ENCODE measurements at places on chromosomes 4 and X. TPM values are rescaled to one million over a fixed set of nuclear protein-coding genes. Genes with fewer than 3 reads are reported as not detected.

The CCSER1 gene
- total RNA-seq, result 6.2 TPM

The SFRP2 gene
- 7.4 TPM for total RNA-seq

DNA sequence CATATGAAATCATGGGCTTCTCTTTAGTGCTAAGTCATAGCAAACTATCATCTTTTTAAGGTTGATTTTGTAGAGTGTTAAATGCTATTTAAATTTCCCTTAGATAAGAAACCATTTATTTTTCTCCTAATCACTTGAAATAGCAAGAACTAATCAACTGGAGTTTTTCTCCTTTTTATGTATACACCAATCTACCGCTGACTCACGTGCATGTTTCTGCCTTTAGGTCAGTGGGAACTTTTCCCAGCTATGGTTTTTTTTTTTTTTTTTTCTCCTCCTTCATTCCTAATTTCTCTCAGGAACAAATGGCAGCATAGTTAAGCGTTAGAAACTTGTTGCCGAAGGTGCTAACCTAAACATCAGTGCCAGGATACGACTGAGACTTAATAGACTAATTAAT, 176.4 kb downstream of the BMPR1B start:
- no peaks in the 10 kb centered on the region for H3K36me3 ChIP-seq
- H3K27ac ChIP-seq, result no peak overlapping the region
- H3K4me3 ChIP-seq, result no peak overlapping the region
- DNase-seq, result no peak
- no peaks in the 10 kb centered on the region for H3K27me3 ChIP-seq
- H3K4me1 ChIP-seq, result no peaks in the 10 kb centered on the region

The ATP11C gene
- 23.5 TPM for total RNA-seq

The ACE2 gene
- 8.1 TPM for total RNA-seq

DNA sequence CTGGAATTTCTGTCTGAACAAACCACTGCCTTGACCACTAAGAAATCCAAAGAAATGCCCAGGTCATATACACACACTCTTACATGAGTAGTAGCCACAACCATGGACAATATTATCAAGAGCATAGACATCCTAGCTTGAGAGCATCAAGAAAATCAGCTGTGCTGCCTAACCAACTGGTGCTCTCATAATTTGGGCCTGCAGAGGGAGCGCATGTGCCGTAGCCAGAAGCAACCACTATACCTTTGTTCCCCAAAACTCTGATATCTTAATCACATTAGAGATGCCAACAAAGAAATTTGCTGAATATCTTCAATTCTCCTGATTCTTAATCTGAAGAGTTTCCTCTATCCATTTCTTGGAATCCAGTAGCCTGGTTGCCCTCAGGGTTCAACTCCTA, 163.6 kb downstream of the ZNF674 start:
- no peak overlapping the region for H3K27ac ChIP-seq
- no peaks in the 10 kb centered on the region for H3K27me3 ChIP-seq
- DNase-seq, result no peak
- H3K4me3 ChIP-seq, result no peak overlapping the region

DNA sequence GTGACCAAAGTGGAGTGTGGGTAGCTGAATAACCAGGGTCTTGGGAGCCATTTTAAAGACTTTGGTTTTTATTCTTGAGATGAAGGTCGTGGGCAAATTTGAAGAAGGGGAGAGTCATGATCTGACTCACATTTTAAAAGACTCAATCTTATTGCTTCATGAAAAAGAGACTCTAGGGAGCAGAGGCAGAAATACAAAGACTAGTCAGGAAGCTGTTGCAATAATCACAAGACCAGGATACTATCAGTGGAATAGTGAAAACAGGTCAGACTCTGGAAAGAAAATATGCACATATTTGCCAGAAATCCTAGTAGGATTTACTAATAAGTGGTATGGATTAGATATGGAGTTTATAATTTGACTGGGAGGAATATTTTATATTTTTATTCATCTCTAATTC, 448.4 kb downstream of the RAPGEF2 start:
- H3K27ac ChIP-seq, result no peak overlapping the region
- no peaks in the 10 kb centered on the region for H3K27me3 ChIP-seq
- no peak for DNase-seq
- no peaks in the 10 kb centered on the region for H3K36me3 ChIP-seq
- H3K4me3 ChIP-seq, result no peak overlapping the region

DNA sequence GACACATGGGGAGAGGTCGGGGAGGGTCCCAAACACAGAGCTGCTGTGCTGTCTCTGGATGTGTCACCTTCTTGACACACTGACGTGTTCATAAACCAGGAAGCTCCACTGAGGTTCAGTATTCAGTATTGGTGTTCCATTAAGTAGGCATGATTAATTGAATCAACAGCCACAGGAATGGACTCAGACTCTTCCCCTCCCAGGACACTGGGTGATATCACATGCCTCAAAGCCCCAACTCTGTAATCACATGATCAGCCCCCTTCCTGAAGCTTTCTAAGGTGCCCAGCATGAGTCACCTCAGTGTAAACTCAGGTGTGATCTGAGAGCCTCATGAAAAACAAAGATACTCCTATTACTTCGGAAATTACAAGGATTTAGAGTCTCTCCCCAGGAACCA, 21.1 kb upstream of the HNRNPD start:
- H3K27me3 ChIP-seq, result no peaks in the 10 kb centered on the region
- H3K4me1 ChIP-seq, result no peaks in the 10 kb centered on the region
- H3K36me3 ChIP-seq, result no peaks in the 10 kb centered on the region
- H3K27ac ChIP-seq, result no peak overlapping the region
- DNase-seq, result no peak

The QRFPR gene
- 1.3 TPM for total RNA-seq

- H3K27ac ChIP-seq, result no peak overlapping the region
- H3K27me3 ChIP-seq, result no peaks in the 10 kb centered on the region
- peak; percentile 83 for DNase-seq
- no peaks in the 10 kb centered on the region for H3K36me3 ChIP-seq
- no peaks in the 10 kb centered on the region for H3K4me1 ChIP-seq
Measured at GRCh38 chr4:112099701-112100297, 45.5 kb upstream of the FAM241A start.

DNA sequence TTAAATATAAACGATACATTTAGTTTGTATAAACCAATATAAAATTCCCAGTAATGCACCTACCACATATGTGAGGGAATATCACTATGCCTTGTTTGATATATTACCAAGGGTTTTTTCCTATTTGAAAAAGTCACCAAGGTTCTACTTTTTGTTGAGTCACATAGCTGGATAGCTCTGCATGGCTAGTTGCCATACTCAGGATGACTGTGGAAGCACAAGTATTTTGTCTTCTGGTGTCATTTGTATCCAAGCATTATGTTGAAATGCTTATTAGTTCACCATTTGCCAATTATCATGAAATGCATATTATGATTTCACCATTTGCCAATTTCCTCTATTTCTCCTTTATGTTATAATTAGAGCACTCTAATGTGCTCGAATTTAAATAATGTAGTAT, 162.7 kb upstream of the TTC29 start:
- no peak overlapping the region for H3K4me3 ChIP-seq
- no peaks in the 10 kb centered on the region for H3K27me3 ChIP-seq
- no peaks in the 10 kb centered on the region for H3K36me3 ChIP-seq
- no peak for DNase-seq

The SYTL5 gene
- 8.4 TPM for total RNA-seq

GRCh38 chr4:87853108-87853507, 20.3 kb downstream of the MEPE start:
- H3K4me1 ChIP-seq, result no peaks in the 10 kb centered on the region
- no peak for DNase-seq
- H3K27ac ChIP-seq, result no peak overlapping the region
- H3K27me3 ChIP-seq, result no peaks in the 10 kb centered on the region

DNA sequence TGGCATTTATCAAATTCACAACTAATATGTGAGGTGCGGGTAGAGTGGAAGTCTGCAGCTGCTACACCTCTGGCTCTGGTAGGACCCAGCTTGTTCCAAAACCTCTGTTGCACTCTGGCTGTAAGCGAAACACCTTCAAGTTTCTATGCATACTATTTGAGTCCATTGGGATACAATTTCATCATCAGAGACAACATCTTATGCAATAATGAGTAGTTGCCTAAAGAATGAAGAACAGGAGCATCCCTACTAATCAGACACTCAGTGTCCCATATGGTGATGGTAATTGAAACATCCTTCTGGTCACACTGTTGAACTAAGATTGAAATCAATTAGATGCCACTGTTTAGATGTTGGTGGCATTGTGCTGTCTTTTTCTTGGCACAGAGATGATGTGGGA, 178.4 kb downstream of the MGST2 start:
- no peak overlapping the region for H3K27ac ChIP-seq
- no peaks in the 10 kb centered on the region for H3K27me3 ChIP-seq

The NOX1 gene
- total RNA-seq, result not detected

The H2BW2 gene
- total RNA-seq, result not detected

- no peaks in the 10 kb centered on the region for H3K4me1 ChIP-seq
- H3K4me3 ChIP-seq, result no peak overlapping the region
- no peaks in the 10 kb centered on the region for H3K36me3 ChIP-seq
Measured at GRCh38 chr4:153758688-153759406, 977 bp downstream of the RNF175 start.

DNA sequence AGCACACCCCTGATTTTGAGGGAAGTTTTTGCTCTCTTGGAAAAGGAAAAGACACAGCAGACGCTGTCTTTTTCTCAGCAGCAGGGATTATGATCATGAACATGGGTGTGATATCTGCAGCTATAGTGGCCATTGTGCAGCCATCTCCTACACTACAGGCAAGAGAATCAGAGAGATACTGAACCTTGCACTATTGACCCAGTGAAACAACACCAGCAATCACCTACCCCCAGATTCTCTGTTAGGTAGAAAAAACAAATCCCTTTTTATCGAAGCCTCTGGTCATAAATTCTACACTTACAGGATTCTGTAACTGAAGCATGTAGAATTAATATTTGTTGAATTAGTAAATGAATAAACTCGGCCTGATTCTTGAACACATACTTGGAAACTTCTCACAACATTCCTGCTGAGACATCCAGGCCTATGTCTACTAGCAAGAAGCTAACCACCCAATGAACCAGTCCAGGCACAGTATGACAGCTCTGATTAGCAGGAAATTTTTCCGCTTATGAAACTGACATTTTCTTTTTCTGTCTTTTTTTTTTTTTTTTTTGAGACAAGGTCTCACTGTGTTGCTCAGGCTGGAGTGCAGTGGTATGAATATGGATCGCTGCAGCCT, 5.0 kb upstream of the AFAP1 start:
- no peaks in the 10 kb centered on the region for H3K27me3 ChIP-seq
- no peaks in the 10 kb centered on the region for H3K36me3 ChIP-seq
- peaks cover 7% of the 10 kb centered on the region for H3K4me1 ChIP-seq

The SPOCK3 gene
- total RNA-seq, result 0.88 TPM

DNA sequence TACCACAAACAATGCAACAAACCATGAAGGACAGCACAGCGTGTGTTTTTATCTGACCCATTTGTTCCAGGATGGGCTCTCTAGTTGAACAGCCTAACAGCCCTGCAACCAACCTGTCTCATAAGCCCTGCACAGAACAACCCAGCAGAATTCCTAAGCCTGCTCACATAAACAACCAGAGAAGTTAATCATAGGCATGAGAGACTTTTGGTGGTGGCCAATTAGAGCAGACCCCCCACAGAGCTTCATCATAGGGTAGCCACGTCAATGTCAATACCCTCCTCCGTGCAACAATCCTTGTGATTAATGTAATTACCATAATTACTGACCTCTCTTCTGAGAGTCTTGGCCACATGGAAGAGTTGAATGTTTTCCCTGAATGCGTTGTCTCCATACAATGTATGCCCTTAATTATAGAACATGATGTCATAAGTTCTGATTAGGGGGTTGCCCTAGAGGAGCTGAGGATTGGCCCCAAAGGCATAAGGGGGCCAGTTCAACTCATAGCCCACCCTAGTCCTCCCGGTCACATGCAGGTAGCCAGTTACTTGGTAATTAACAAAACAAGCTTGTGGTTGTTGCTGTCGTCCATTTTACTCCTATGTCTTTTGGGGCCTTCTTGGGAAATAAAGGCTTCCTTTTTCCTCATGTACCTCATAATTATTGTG, 92.7 kb downstream of the SYNPO2 start:
- no peak for DNase-seq
- H3K27me3 ChIP-seq, result no peaks in the 10 kb centered on the region
- no peaks in the 10 kb centered on the region for H3K4me1 ChIP-seq

- no peak for DNase-seq
- no peaks in the 10 kb centered on the region for H3K36me3 ChIP-seq
- no peak overlapping the region for H3K27ac ChIP-seq
Measured at GRCh38 chrX:18973527-18974192, 10.3 kb downstream of the PHKA2 start.

The HAND2 gene
- 0.15 TPM for total RNA-seq

DNA sequence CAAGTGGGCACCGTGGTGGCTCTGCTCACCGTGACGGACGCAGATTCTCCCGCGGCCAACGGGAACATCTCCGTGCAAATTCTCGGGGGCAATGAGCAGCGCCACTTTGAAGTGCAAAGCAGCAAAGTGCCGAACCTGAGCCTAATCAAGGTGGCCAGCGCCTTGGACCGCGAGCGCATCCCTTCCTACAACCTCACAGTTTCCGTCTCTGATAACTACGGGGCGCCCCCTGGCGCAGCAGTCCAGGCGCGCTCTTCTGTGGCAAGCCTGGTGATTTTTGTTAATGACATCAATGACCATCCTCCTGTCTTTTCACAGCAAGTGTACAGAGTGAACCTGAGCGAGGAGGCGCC, 2.7 kb downstream of the FAT4 start:
- no peaks in the 10 kb centered on the region for H3K36me3 ChIP-seq
- peak overlapping the region; percentile 77 for H3K4me3 ChIP-seq
- H3K27ac ChIP-seq, result peak overlapping the region; percentile 41
- H3K4me1 ChIP-seq, result peaks cover 44% of the 10 kb centered on the region
- no peaks in the 10 kb centered on the region for H3K27me3 ChIP-seq

DNA sequence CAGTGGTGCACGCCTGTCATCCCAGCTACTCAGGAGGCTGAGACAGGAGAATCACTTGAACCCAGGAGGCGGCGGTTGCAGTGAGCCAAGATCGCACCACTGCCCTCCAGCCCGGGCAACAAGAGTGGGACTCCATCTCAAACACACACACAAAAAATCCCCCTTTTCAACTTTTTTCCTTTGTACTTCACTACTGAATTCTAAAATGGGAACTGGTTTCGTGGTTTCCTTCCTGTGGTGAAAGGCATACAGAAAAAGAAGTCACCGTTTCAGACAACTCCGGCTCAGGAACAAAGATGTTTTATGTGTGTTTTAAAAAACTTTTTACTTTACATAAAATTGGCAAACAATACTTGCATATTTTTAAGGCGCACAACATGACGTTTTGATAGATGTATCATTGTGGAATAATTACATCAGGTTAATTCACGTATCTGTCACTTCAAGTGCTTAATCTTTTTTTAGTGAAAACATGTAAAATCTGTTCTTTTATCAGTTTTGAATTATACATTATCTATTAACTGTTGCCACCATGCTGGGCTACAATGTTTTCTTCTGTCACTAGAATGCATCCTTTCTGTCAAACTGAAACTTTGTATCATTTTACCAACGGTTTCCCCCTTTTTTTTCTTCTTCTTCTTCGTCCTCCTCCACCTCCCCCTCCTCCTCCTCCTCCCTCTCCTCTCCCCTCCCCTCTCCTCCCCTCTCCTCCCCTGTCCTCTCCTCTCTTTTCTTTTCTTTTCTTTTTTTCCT, 186.0 kb downstream of the CRLF2 start:
- no peaks in the 10 kb centered on the region for H3K4me1 ChIP-seq
- no peak for DNase-seq
- H3K4me3 ChIP-seq, result no peak overlapping the region
- no peaks in the 10 kb centered on the region for H3K27me3 ChIP-seq

Measured in lung (tissue), 17 donors.